ENCODE measurements at places on chromosomes 6 and 20.

DNA sequence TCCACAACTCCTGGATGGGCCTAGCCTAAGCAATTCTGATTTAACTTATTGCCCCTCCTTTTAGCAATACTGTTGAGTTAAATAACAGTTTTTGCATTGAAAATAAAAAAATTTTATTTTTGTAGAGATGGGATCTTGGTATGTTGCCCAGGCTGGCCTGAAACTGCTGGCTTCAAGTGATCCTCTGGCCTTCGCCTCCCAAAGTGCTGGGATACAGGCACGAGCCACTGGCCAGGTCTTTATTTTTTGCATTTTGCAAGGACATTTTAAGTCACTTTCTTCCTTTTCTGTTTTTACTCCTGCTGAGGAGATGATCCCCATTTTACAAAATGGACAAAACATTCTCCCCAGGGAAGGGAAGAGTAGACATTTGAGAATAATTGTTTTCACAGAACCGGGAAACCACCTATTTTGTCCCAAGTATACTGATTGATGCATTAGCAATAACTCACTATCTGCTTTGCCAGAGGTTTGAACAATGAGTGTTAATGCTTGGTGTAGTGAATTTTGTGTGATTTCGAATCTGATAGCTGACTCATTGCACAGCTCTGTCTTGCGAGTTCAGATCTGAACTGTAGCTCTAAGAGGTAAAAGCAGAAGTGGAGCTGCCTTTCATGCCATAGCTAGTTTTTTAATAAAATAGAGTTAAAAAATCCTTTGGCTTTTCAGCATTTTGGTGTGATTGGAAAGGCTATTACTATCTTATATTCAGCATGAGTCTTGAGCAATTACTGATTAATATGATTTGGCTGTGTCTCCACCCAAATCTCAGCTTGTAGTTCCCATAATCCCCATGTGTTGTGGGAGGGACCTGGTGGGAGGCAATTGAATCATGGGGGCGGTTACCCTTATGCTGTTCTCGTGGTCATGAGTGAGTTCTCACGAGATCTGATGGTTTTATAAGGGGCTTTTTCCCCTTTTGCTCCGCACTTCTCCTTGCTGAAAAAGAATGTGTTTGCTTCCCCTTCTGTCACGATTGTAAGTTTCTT lies 20.9 kb downstream of the IGF2R start:
- DNase-seq = no peak

DNA sequence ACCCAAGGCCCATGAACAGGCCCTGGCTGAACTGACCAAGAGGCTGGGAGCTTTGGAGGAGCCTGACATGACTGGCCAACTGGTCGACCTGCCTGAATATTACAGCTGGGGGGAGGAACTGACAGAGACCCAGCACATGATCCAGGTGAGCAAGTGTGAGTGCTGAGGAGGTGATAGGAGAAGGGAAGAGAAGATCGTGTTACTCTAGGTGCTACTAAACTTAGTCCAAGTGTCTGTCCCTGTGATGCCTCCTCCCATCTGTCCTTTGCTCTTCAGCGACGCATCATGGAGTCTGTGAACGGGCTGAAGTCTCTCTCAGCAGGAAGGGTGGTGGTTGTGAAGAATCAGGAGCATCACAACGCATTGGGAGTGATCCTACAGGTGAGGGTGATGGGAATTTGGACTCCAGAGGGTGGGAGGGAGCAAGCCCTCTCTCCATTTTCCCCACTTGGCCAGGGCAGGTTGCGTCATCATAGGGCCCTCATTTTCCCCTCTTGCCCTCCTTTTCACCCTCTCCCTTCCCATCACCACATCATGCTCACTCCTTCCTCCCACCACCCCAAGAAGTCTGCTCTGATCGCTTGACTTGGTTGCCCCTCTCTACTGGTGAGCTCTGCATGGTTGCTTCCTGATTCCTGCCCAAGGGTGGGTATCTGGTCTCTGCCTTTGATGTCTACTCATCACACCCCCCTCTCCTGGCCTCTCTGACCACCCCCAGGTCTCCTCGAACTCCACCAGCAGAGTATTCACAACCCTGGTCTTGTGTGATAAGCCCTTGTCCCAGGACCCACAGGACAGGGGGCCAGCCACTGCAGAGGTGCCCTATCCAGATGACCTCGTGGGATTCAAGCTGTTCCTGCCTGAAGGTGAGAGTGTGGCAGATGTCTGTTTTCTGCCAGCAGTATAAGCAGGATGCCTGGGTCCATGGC lies 4.7 kb downstream of the DXO start:
- no peak for DNase-seq

DNA sequence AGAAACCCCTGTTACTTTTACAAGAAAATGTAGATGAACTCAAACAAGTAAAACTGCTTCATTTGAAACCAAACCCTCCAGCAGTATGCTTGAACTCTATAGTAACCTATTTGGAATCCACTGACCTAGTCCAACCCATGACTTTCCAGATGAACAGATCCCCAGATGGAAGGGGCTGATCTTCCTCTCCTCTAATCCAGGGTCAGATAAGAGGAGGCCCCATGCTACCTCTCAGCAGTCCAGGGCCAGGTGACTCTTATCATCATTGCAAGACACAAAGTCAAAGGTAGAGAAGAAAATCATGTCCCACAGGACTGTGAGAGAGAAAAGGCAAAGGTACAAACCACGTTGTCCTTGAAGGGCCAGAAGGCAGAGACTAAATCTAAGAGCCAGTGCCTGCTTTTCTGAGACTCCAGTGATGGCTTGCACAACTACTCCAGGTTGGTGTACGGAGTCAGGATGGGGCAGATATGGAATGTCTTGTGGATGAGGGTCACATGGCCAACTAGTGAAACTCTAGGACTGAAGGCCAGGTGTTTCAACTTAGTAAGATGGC lies 81.4 kb upstream of the MYLIP start:
- DNase-seq = no peak

DNA sequence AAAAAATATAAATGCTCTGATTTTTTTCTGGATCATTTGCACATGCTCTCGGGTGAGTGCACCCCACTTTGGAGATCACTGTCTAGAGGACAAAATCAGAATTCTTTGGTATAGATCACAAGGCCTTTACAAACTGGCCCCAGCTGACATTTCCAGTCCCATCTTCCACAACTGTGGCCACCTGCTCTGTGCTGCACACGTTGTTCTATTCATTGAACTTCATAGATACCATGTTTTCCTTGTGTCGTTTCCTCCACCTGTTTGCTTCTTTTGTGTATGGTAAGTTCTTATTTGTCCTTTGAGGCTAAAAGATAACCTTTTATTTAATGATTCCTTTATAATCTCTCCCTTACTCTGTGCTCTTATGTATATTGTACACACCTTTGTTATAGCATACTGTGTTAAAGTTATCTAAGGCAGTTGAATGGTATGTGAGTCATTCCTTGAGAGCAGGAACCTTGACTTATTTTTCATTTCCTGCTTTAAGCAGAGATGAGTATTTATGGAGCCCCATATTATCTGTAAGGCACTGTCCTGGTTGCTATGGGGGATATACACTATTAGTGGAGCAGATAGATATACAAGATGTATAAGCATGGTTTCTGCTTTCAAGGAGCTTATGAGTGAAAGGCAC lies 12.0 kb upstream of the SLC17A5 start:
- DNase-seq = no peak

GRCh38 chr20:47701612-47702011 lies 83.7 kb downstream of the SULF2 start:
- DNase-seq = no peak

- DNase-seq = no peak
Observed at GRCh38 chr6:121522771-121523386, 87.4 kb downstream of the GJA1 start.

DNA sequence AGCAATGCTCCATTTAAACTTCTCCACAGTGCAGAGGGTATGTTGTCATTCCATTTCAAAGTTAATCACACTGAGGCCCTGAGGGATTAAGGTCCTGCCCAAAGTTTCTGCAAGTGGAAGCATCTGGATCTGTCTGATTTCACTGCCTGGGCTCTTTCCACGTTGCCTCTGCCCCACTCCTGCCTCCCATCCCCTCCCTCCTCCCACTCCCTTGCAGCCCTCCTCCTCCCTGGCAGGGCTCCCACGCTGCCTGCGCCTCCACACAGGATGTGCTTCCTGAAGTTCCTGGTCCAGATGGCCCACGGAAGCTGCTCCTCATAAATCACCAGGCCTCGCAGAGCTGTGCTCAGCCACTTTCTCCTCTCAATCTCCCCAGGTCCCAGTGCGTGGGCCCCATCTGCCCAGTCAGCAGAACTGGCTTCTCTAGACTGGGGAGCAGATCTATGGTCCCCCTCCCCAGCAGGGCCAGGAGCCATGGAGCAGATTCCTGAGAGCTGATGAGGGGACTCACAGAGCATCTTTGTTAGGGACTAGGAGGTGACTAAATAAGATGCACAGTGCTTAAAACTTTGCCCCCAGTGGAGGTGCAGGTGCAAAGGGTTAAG lies 65.4 kb upstream of the MAFB start:
- DNase-seq = no peak

DNA sequence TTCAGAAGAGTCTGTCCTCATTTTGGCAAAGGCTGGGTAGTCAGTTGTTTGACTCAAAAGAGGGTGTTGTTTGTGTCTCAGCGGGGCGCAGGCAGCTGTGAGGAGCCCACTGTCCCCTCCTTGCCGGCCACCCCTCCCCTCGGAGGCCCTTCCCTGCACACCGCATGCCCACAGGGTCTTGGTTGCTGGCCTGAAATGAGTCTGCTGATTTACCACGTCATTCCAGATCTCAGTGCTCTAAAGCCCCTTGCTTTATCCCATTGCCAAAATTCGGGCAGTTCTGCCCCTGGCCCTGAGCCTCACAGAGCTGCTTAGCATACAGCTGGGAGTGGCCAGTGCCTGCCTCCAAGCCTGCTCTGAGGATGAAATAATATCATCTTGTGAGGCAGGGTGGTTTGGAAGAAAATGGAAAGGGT lies 220.7 kb downstream of the UST start:
- DNase-seq = no peak

DNA sequence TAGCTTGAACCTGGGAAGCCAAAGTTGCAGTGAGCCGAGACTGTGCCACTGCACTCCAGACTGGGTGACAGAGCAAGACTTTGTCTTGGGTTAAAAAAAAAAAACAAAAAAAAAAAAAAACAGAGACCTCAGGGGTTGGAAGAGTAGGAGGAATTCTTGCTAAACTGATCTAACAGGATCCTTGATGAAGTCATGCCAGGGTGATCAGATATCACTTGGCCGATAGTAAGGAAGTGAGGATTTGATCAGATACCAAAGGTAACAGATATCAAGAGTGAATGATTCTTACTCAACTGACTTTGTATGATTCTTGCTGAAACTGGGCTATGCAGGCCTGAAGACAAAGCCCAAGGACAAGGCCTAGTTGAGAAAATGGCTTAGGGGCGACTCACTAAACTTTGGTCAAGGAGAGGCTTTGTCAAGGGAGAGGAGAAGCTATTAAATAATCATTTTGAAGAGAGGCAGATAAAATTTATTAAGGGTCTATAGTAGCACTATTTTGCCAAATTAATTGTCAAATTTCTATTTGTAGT lies 624.7 kb downstream of the UTRN start:
- no peak for DNase-seq

DNA sequence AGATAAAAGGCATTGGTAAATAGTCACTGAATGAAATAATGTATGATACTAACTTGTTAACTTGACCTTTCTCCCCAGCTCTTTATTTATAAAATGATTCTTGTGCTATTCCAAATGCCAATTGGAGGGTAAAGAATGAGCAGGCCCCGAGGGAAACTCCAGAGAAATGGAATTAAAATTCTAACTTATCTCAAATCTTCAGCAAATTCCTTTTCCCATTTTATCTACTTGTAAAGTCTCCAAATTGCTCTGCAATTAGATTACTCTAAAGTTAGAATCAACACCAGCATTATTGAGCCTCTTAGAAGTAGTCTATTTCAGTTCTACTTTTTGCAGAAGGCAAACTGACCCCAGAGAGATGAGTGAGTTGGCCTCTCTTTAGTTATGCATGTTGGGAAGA lies 165.9 kb upstream of the PREP start:
- no peak for DNase-seq

- no peak for DNase-seq
Observed at GRCh38 chr6:130222775-130223174, at the start of gene SAMD3. Gene SAMD3, minus strand, starts transcription at chr6:130222951. Its CDS starts 7,678 bp downstream, at chr6:130215273.

- no peak for DNase-seq
Observed at GRCh38 chr6:138945354-138945753, 42.7 kb downstream of the REPS1 start.

DNA sequence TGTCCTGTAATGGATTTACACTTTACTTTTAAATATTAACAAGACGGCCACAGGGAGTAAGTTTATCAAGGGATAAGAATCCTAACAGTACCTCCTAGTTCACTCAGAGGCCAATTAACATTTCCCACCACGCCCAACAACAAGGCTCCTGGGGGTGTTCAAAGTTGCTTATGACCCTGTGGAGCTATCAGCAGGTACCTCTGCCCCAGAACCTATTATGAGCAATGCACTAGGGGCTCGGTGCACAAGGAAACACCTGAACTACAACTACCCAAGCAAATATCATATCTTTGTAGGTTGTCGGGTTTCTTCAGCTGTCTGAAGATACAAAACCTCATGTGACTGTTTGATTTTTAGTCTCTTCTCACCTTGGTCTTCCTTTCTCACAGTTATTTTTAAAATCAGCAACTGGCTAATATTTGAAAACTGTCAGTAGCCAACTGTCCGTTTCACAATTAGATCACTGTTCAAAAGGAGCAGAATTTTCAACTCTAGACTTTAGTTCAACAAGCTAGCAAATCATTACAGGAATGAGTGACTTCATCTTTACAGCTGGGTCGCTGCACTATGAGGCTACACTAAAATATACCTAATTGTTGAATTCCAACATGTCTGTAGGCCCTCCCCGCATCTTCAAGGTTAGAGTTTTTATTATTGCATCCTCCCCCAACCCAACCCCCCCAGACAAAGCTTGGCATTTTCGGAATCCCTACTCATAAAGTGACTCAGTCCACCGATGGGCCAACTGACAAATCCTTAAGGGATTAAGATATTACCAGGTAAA lies 38.1 kb downstream of the B4GALT5 start:
- no peak for DNase-seq

DNA sequence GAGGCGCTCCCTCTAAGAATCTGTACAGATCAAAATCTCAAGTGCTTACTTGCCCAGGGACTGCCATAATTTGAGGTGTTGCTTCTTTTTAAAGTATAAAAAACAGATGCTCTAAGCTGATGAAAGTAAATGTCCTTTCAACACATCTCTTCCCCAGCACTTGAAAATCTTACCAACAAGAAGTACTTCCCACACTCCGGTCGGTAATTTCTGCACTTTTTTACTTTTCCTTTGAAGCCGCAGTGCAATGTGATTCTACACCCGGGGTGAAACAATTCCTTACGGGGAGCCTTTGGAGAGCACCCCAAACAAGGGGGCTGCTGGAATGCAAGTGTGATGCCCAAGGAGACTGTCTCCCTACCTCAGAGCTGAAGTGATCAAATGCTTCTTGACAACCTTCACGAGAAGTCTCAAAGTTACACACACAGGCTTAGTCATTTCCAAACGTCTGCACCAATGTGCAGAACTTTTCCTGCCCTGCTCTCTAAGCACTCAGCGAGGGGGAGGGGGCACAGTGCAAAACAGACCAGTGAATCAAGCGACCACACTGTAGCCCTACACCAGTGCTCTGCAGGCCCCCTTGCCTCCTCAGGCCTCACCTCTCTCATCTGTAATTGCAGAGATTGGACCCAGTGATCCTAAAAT lies 56.7 kb downstream of the ATXN1 start:
- no peak for DNase-seq

Measured in cortex of kidney (tissue), 1 donor.